ENCODE measurements at places on chromosomes 7 and 10.

GRCh38 chr10:71978988-71979691, 14.9 kb downstream of the CHST3 start:
- DNase-seq = no peak

- DNase-seq = no peak
Measured at GRCh38 chr7:105336009-105336408, 52.7 kb downstream of the SRPK2 start.

DNA sequence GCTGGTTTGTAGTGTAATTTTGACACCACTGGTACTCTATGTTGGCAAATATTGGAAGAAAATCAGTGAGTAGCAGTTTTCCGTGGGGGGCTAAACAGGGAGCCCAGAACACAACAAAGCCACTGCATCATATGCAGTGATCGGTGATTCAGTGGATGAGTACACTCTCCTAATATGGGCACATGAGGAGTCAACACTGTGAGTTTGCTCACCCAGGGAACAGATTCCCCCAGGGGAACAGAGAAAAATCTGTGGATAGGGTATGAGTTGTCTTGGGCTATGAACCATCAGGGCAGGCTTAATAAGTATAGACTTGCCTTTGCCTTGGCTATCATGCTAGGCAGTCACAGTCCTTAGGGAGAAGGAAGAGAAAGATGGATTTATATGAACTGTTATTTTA, 227.7 kb upstream of the SEMA3E start:
- no peak for DNase-seq

- no peak for DNase-seq
Measured at GRCh38 chr7:73727952-73728351, 8.5 kb upstream of the STX1A start.

DNA sequence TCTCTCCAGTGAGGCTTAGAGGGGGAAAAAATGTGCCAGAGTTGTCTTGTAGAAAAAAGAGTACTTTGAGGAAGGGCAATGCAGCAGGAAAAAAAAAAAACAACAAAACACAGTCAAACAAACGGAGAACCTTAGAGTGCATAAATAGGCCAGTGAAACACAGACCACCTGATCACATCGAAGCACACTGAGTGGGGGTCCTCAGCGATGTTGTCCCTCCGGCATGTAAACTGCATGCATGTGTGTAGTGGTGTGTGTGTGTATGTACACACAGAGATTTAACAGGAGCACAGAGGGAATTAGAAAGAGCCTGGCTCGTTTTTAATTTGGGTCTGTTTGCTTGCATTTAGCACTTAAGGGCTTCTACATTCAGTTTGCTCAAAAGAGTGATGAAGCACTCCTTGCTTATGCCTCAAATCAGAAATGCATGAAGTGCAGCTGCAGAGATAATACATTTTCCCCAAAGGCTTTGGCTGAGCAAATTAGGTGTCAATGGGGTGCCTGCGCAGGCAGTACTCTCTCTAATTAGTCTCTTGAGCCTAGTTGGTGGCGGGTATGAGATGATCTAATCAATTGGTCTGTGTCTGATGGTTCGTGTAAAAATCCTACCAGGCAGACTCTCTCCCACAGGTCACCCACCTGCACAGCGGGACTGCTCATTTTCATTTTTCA, 62.7 kb upstream of the FZD1 start:
- no peak for DNase-seq

DNA sequence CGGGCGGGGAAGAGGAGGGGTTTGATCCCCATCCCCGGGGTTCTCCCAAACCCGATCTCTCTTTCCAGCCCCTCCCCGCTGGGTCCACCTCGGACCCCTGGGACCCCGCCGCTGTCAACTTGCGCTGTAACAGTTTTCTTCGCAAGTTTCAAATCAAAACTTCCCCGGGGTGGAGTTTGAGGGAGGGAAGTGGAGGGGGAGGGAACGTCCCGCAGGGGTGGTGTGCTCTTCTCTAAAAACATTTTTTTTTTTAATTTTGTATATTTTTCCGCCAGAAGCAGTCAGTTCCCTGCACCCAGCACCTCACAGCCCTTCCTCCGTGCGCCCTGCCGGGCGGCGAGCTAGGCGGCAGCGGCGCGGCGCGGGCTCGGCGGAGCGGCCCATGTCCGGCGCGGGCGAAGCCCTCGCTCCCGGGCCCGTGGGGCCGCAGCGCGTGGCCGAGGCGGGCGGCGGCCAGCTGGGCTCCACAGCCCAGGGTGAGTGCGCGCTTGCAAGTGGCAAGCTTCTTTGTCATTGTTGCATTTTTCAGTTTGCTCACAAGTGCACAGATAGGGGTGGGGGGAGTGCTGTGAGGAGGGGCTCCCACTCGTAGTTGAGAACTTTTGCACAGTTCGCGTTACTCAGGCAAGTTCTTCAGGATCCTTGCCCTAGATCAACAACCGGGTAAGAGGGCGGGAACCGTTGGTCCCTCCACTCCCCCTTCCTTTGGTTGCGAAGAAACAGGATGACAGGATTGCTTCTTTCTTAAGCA, 933 bp downstream of the MDFIC start:
- no peak for DNase-seq

- DNase-seq = no peak
Measured at GRCh38 chr10:56782503-56782902, 421.4 kb upstream of the ZWINT start.

- no peak for DNase-seq
Measured at GRCh38 chr7:150357771-150358427, 10.7 kb upstream of the REPIN1 start.

GRCh38 chr10:103114876-103115275, 78.2 kb downstream of the NT5C2 start:
- DNase-seq = no peak

- no peak for DNase-seq
Measured at GRCh38 chr10:15572531-15573045, 147.1 kb downstream of the ITGA8 start.

GRCh38 chr10:103111031-103111917, 81.8 kb downstream of the NT5C2 start:
- no peak for DNase-seq

GRCh38 chr10:109259293-109259692, 664.0 kb downstream of the XPNPEP1 start:
- DNase-seq = no peak

- no peak for DNase-seq
Measured at GRCh38 chr10:75086278-75086934, 25.1 kb upstream of the SAMD8 start.

GRCh38 chr7:26856176-26856985, 8.0 kb downstream of the SKAP2 start:
- no peak for DNase-seq

- DNase-seq = no peak
Measured at GRCh38 chr10:122010405-122011050, 21.6 kb downstream of the TACC2 start.

DNA sequence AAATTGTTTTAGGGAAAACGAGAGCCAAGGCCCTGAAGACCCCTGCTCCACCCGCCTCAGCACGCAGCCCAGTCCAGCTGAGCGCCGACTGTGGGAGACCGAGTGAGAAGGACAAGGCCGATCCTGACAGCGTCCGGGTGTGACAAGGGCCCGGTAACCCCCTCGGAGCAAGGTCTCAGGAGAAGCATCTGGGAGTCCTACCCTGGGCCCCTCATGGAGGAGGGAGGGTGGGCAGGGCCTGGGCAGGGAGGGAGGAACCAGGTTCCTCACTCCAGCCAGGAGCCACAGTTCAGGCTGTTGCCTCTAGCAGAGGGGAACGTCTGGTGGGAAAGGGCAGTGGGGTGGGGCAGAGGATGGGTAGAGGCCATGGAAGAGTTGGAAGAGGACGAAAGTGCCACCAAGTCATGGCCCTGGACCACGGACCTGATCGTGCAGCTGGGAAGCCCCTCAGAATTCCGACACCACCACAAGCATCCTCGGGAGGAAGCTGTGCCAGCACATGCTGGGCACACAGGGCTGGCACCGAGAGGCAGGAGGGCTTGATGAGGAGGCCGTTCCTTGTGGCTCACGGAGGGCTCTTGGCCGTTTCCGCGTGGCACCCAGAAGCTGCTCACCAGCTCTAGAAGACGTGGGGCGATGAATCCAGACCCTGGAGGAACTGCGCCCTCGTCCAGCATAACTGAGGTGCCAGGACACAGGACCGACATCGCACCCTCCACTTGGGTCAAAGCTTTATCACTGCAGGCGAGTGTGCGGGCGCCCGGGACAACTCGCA, 2.2 kb upstream of the KNDC1 start:
- DNase-seq = no peak

GRCh38 chr10:72692994-72693781, 1.2 kb downstream of the MCU start:
- DNase-seq = no peak

- DNase-seq = no peak
Measured at GRCh38 chr10:71243756-71244395, 31.5 kb downstream of the UNC5B start.

GRCh38 chr7:146235195-146235594, 118.6 kb downstream of the CNTNAP2 start:
- DNase-seq = no peak

GRCh38 chr7:137304165-137304564, 39.4 kb downstream of the PTN start:
- DNase-seq = no peak

GRCh38 chr10:31522820-31523219, 203.8 kb downstream of the ZEB1 start:
- DNase-seq = no peak

- DNase-seq = no peak
Measured at GRCh38 chr10:22679608-22680007, 34.8 kb downstream of the PIP4K2A start.

GRCh38 chr10:33263453-33263852, 71.0 kb downstream of the NRP1 start:
- no peak for DNase-seq

GRCh38 chr7:44111761-44112160, 7.6 kb downstream of the AEBP1 start:
- DNase-seq = no peak

DNA sequence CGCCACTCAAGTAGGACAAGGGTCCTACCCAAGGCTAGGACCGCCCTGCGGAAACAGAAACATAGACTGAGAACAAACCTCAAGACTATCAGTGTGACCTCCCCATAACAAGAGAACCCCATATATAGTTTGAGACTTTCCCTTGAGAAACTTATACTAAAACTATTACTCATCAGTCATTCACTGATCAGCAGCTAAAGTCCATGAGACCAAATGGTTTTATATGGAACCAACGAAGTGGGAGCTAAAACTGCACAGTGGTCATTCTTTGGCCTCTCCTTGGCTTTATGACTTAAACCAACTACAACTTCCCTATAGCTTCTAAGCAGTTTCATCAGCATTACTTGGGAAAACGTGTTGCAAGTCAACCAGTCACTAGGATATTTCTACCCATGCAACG, 13.7 kb upstream of the ZSCAN21 start:
- no peak for DNase-seq

GRCh38 chr10:103911021-103911459, 6.9 kb downstream of the STN1 start:
- no peak for DNase-seq

GRCh38 chr10:2456834-2457233, 610.5 kb upstream of the PFKP start:
- no peak for DNase-seq

GRCh38 chr10:121444520-121445165, 153.6 kb downstream of the FGFR2 start:
- DNase-seq = no peak

DNA sequence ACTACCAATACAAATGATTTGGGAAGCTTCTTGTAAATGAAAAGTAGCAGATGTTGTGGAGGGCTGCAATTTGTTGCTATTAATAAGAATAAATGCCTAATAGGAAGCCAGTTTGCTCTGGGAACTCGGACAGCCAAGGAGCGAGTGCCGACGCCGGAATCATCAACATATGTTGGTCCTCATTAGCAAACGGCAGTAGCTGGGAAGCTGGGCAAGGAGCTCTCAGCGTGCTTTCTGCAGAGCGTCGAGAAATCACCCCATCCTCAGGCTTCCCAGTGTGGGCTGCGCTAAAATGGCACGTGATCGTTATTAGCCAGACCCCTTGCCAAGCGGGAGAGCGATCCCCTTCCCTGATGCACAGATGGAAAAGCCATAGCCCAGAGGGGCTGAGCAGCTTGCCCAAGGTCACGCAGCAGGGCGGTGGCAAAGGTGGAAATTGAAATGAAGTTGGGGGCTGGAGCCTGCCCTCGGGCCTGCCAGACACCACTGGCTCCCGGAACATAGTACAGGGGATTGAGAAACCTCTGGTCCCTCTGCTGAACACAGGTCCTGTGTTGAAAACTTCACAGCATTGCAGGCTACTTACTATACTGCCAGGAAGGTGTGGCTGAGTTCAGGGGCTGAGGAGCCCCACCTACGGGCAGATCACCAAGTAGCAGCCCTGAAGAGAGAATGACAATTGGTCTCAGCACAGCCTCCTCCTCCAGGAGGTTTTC, 326.9 kb downstream of the PLXNA4 start:
- no peak for DNase-seq

DNA sequence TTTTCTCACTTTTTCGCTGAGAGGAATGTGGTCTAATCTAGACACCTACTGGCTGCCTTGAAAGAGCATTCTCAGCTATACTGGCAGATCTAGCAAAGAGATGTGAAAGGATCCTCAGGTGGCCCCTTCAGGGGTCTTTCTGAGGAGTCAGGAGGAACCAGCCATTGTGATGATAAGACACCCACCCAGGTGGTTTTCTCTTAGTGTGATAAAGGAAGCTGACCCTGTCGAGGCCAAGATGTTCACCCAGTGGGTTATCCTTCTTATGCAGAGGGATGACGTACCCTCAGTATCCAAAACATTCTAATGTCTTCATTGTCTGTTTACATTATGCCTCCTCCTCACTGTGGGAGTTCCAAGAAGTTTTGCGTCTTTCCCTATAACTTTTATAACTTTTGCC, 98.3 kb upstream of the LRGUK start:
- no peak for DNase-seq

DNA sequence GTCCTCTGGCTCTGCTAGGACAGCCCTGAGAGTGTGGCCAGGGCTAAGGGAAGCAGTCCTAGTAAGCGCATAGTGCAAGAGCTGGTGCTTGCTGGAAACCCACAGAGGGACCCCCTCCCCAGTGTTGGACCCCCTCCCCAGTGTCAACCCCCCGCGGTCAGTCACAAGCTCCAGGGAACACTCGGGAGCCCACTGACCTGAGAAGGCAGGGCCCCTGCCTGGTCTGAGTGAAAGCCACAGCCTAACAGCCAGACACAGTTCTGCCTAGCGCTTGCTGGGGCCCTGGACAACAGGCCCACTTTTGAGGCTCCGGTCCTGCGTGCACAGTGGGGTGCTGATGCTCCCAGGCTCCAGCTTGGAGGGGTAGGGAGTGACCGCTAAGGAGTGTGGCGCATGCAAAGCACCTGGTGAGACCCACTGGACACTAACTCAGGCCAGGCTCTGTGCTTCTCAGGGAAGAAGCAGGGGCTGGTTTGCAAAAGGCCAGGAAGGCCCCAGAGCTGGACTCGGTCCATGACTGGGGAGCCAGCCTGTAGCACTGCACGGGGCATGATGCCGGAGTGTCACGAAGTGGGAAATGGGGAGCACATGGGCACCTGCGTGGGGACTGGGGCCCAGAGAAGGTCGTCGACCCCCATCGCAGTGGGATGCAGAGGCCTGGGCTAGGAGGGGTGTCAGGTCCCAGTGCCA, 175.8 kb upstream of the PPP2R2D start:
- no peak for DNase-seq

- DNase-seq = no peak
Measured at GRCh38 chr7:131596785-131597184, 40.4 kb upstream of the PODXL start.
